NCI-H2107 (cell line): ENCODE measurements at places on chromosomes 7 and 10.

DNA sequence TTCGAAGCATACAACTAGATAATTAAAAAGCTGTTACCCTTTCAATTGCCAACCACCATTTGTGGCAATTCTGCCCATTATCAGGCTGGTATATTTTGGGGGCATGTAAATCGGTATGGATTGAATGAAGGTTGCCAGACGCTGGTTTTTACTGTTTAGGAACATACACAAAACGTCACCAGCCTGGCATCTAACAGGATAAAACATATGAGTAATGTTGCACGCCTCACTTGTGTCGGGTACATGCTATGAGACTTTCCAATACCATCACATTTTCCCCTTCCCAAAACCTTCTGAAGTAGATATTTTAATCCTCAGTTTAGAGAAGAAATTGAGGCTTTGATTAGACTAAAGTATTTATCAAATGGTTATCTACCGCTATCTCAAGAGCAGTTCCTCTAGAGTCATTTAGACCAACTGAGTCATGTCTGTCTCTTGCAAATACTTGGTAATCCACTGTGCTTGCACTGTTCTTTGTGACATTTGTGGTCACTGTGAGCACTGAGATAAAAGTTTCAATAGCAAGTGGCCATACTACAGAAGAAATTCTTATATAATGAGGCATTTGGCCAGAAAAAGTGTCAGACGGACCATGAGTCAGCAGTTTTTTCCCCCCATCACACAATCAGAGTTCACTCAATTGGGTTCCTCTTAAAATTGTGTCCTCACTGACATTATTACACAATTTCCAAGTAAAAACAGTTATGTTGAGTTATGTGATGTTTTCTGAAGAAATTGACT is 498.7 kb downstream of the NXPH1 start:
- DNase-seq = no peak

GRCh38 chr10:81814842-81815241 is 60.2 kb upstream of the NRG3 start:
- no peak for DNase-seq

- DNase-seq = no peak
Measured at GRCh38 chr10:86205306-86206239, 161.0 kb downstream of the GRID1 start.

GRCh38 chr10:72133517-72133916 is 45.2 kb upstream of the SPOCK2 start:
- no peak for DNase-seq

GRCh38 chr10:13669901-13670300 is 83.1 kb downstream of the PRPF18 start:
- no peak for DNase-seq

- no peak for DNase-seq
Measured at GRCh38 chr7:27346531-27347275, 104.1 kb downstream of the EVX1 start.

GRCh38 chr7:28125431-28126409 is 54.9 kb downstream of the JAZF1 start:
- no peak for DNase-seq

DNA sequence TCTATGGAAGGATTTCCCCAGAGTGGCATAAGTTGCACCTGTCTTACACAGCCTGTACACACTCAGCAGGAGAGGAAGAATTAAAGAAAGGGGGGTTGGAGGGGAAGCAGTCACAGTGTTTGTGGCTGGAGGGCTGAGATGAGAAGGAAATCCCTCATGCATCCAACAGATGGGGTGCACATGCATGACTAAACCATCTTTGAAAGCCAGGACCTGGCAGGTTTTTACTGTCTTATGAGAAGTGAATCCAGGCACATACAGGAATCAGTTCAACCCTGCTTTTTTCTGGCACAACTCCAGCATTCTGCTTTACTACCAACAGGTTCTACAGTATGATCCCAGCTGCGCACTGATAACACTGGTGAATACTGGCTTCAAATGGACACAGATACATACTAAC is 107.7 kb downstream of the CACNA2D1 start:
- DNase-seq = peak; percentile 88
